ENCODE measurements at places on chromosomes 1 and 21. TPM values are rescaled to one million over a fixed set of nuclear protein-coding genes. Genes with fewer than 3 reads are reported as not detected.

NBPF15 gene
- polyA plus RNA-seq: 33.1 TPM

- DNase-seq: no peak
These were observed 24.9 kb upstream of the ENO1 start for GRCh38 chr1:8903410-8903809.

PALMD gene
- polyA plus RNA-seq: 4.6 TPM

CD58 gene
- 28.6 TPM for polyA plus RNA-seq

DNA sequence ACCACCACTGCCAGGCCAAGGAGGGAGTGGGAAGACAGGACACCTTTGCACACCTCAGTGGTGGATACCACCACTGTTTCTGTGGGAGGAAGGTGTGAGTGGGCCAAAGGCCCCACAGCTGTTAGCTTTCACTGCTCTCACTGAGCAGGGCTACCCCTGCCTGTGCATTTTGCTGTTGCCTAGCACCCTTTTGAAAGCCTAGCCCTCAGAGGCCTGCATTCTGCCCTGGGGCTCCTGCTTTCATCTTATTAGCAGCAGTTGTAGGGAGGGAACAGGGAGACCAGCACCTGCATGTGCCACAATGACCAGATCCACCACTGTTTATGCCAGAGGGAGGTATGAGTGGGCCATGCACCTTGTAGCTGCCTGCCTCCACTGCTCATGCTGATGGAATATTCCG is 110.9 kb upstream of the C21orf91 start:
- no peak for DNase-seq

- no peak for DNase-seq
These were observed 13.4 kb upstream of the SVBP start for GRCh38 chr1:42830631-42831030.

DNA sequence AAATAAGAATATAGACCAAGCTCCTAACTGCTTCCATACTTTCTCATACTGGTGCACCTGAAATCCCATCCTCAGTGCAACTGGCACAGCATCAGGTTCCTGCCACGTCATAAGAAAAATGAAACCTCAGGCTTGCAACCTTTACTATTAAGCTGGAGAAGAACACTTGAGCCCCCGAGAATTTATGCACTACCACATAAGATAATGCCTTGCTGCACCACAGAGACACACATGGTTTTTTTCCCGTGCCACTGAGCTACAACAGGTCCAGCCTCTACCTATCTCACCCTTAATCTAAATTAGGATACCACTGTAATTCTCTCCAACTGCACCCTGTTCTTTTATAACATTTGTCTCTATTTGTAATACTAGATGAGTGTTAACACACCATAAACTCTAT is 174.5 kb downstream of the DENND1B start:
- no peak for DNase-seq

DARS2 gene
- 23.6 TPM for polyA plus RNA-seq

DNA sequence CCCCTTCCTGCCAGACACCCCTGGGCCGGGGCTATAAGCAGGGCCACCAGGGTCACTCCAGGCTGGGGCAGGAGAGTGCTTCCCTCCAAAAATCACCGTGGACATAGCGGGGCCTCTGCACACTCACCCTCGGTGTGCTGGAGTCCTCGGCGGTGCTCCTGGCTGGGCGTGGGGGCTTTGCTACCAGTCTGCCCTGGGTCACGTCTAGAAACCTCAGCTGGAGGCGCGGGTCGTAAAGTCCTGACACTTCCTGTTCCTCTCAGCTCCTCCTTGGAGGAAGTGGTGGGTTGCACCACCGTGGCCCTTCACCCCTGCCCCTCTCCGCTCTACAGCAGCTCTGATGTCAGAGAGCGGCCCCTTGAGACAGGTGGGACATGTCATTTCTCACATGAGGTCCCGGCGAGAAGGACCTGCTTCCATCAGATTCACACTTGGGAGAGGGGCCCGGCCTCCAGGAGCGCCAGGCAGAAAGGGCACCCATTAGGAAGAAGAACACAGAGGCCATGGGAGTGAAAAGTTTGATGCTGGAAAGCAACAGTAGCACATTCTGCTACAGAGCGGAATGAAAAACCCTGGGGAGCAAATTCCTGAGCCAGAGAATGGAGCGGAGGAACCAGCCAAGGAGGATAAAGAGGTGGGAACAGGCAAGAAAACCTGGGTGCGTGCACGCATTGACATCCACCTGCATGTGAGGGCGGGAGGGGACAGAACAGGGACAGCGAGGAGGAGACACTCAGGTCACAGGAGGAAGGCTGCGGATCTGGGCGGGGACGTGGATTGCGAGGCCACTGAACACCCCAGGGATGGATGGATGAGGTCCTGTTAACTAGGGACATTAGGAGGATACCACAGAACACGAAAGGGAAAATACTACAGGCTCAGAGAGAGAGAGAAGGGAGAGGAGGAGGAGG is at the start of gene ITGB2:
Gene ITGB2 (minus strand): TSS at position 206 of the 911 bp plus-strand sequence. CDS start 10,117 bp downstream, outside the sequence.
- DNase-seq: no peak

DNA sequence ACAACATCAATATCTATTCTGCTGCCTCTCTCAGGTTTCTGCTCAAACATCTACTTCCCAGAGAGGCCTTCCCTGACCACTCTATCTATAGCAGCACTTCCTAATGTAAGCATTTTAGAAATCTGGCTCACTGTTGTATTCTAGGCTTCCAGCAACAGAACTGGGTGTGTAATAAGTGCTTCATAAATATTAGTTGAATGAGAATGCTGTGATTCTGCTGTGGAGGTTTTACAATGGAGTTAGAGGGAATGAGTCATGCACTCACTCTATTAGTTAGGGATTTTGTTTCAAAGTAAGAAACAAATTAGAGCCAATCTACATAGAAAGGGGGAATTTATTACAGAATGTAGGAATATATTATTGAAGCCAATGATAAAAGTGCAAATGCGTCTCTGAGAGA is 38.6 kb upstream of the SLC35F3 start:
- no peak for DNase-seq

DNA sequence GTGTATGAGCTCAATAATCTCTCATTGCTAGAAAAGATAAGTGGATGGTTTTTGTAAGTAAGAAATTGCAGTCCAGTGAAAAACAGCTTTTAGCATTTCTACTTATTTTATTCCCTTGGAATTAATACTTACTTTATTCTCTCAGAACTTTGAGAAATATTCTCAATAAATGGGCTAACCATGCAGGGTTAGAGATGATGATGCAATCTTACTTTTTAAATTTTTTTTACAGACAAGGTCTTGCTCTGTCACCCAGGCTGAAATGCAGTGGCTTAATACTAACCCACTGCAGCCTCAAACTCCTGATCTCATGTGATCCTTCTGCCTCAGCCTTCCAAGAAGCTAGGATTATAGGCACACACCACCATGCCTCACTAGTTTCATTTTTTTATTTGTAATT is 440.8 kb upstream of the ZP4 start:
- DNase-seq: no peak

DNA sequence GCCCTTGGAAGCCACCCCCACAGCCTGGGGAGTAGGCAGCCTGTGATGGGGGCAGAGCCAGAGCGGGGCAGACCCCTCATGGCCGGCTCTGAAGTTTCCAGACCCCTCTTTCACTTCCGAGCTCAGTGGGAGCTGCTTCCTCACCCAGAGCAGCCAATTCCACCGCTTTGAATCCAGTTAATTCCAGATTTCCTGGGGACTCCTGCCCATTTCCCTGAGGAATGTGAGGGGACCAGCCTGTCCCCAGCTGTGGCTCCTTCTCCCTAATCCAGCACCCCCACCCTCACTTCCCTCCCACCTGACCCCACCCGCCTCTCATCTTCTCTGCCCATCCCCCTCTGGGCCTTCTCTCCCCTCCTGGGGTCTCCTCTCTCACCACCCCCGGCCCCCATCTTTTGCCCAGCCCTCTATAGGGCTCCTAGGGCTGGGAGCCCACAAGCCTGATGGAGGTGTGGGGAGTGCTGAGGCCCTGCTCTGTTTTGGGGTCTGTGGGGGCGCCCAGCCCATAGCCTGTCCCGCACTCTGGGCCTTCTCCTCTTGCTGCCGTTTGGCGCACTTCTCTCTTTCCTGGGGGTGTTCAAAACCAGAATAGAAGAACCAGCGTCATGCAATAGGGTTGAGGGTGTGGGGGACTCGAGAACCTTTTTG is 26.2 kb upstream of the TNFRSF1B start:
- no peak for DNase-seq

GBP5 gene
- polyA plus RNA-seq: 1.7 TPM

GRCh38 chr1:16972189-16972895 is 8.1 kb downstream of the MFAP2 start:
- DNase-seq: no peak
